ENCODE measurements at places on chromosomes 11 and 22.

- DNase-seq: no peak
Observed at GRCh38 chr11:36109850-36110606, 166.2 kb downstream of the LDLRAD3 start.

- DNase-seq: no peak
Observed at GRCh38 chr11:64035576-64035975, at the start of gene FLRT1. Gene FLRT1 (plus strand): TSS chr11:64035931. CDS start chr11:64116268, 80,337 bp downstream.

GRCh38 chr11:104570078-104570701 lies 328.1 kb downstream of the CASP12 start:
- DNase-seq: no peak

DNA sequence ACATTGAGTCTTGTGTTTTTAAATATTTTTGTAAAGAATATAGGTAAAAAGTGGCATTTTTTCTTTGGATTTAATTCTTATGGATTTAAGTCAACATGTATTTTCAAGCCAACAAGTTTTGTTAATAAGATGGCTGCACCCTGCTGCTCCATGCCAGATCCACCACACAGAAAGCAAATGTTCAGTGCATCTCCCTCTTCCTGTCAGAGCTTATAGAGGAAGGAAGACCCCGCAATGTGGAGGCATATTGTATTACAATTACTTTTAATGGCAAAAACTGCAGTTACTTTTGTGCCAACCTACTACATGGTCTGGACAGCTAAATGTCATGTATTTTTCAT lies 333 bp upstream of the CD3E start:
- DNase-seq: no peak

DNA sequence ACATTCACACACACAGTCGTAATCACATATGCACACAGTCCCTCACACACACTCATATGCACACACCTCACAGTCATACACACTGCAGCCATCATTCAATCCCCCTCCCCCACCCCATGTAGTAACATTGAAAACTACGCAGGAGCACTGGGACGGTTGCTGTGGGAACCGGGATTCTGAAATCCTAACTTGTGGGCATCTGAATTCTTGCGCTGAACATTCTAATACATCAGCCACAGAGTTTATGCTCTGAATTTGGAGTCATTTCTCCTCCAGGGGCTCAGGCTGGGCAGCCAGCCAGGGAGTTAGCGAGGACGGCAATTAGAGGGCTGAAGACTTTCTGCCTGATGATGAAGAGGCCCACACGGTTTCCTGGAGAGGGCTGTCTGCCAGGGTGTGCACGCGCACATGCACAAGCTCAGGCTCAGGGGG lies 32.7 kb downstream of the CD6 start:
- no peak for DNase-seq

GRCh38 chr22:37226087-37226486 lies 13.8 kb upstream of the SSTR3 start:
- DNase-seq: no peak

- DNase-seq: no peak
Observed at GRCh38 chr22:40055143-40055883, 60.6 kb downstream of the FAM83F start.
